ENCODE measurements at places on chromosomes 7 and 10.

DNA sequence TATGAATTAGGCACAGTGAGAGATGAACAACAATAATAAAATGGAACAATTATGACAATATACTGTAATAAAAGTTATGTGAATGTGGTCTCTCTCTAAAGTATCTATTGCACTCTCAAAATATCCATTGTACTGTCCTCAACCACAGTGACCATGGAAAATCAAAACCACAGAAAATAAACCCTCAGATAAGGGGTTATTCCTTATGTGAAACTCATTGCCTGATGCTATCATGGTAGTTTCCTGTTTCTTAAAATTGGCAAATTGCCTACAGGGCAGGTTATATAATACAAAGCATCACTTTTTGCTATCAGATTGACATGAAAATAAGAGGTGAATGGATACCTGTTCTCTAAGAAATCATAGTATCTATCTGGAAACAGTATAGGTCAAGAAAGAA is 3.8 kb downstream of the MCM10 start:
- no peak for DNase-seq

GRCh38 chr10:17756557-17757217 is 4.7 kb downstream of the TMEM236 start:
- DNase-seq: no peak

DNA sequence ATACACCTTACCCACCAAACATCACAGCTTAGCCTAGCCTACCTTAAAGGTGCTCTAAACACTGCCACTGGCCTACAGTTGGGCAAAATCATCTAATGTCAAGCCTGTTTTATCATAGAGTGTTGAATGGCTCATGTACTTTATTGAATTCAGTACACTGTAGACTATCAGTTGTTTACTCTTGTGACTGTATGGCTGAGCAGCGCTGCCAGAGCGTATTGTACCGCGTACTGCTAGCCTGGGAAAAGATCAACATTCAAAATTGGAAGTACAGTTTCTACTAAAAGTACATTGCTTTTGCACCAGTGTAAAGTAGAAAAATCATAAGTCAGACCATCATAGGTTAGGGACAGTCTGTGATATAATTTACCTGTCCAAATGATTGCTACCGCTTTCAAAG is 226.8 kb downstream of the PRPF18 start:
- no peak for DNase-seq

- DNase-seq: no peak
Observed at GRCh38 chr10:2777666-2778355, 289.5 kb upstream of the PFKP start.

- DNase-seq: no peak
Observed at GRCh38 chr7:44814919-44815318, 18.4 kb downstream of the PPIA start.

All from activated CD4-positive, alpha-beta T cell treated with anti-CD3 and anti-CD28 coated beads, Interleukin-2, amount 50 U/mL, for 1 hour (primary cell).